Esophagus squamous epithelium (tissue), 5 donors: ENCODE measurements at places on chromosomes 3 and 15.

GRCh38 chr3:23981136-23981535 lies 36.0 kb downstream of the NR1D2 start:
- no peak for DNase-seq

- DNase-seq = no peak
Measured at GRCh38 chr3:10600296-10600714, 94.9 kb upstream of the ATP2B2 start.

DNA sequence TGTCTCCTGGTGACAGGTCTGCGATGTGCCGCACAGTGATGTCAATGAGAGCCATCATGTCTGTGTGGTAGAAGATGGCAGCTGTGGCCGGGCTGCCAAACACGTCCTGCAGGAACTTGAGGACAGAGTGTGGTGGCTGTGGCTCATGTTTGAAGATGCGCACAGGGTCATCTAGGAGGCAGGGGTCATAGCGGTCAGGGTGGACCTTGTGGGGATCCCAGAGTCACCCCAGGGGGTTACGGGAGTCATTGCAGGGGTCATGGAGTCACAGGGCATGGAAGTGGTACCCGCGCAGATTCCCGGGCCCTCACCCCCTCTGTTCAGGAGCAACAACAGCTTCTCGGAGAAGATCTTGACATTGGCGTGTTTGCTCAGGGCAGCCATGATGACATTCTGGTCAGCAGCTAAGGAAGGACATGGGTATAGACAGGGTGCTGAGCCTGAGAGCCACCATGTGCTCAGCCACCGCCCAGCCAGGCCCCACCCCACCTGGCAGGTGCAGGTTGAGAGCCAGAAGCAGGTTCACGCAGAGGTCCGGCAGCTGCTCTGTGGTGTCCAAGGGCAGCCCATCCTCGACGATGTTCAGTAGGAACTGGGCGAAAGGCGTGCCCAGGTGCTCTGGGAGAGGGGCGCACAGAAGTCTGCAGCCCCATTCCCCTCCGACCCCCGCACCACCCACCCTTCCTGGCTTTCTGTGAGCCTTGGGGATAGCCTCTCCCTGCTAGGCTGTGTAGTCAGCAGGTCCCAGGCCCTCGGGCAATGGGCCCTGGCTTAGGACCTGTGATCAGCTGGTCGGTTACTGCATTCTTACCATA lies 6.9 kb downstream of the NCKIPSD start:
- no peak for DNase-seq

- DNase-seq = no peak
Measured at GRCh38 chr3:101574388-101575112, 570 bp downstream of the PCNP start.

DNA sequence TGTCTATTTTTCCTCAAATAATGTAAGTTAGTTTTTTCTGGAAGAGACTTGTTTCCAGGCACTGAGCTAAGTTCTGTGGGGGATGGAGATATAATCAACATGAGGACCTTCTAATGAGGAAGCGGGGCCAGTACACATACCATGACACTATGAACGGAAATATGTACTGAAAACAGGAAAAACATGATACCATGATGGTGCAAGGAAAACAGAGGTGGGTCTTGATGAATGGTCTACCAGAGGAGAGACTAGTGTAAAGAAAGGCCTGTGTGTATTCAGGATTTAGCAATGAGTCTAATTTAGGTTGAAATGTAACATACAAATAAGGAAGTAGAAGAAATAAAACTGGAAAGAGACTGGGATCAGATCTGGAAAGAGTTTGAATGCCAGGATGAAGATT lies 38.9 kb upstream of the TPRG1 start:
- no peak for DNase-seq

DNA sequence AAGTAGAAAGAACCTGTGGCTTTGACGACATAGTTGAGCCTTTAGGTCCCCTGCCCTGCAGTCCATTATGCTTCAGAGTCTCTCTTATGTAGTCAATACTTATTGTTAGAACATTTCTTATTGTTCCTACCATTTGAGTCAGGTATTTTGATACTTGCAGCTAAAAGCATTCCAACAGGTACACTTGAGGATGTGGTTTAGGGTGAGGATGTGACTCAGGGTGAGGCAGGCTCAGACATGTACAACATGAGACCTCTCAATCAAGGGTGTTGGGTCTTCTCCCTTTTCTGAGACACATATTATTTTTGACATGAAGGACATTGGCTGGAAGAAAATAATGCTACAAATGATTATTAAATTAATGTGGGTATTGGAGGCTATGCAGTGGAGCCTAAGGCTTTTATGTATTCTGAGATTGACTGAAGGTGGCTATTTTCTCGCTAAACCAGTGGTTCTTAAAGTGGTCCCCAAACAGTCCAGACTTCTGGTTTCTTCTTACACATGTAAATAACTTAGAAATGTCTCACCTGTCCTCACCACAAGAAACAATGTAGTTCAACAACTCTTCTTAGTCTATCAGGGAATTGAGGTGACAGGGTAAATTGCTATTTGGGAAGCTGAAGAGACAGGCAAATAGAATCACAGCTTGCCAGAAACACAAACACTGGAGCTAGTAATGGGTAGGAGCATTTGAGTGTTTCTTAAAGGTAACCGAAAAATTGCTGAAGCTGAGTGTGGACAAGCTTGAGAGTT lies 135.5 kb upstream of the ZPLD1 start:
- DNase-seq = no peak

GRCh38 chr3:43497905-43498365 lies 123.9 kb downstream of the ANO10 start:
- DNase-seq = no peak

GRCh38 chr3:160695915-160696327 lies 19.0 kb downstream of the ARL14 start:
- DNase-seq = no peak

DNA sequence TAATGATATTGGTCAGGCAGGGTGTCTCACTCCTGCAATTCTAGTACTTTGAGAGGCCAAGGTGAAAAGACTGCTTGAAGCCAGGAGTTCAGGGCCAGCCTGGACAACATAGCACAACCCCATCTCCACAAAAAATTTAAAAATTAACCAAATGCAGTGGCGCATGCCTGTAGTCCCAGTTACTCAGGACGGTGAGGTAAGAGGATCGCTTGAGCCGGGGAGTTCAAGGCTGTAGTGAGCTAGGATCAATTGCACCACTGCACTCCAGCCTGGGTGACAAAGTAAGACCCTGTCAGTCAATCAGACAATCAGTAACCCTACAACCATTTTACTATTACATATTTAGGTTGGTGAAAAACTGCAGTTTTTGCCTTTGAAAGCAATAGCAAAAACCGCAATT lies 43.0 kb downstream of the RBM15B start:
- DNase-seq = no peak

DNA sequence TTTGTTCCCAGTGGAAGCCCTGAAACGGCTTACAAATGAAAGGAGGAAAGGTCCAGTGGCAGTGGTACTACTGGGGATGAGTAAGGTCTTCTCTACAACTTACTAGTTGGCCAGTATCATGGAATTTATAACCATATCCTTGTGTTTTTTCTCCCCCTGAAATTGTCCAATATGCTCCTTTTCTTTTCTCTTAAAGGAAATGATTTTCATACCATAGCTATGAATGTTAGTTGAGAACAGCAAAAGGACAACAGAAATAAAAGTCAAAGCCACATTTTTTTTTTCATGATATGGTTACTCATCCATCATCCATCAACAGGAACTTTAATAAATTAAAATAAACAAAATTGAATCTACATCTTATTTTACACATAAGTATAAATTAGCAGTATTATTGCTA lies 450.4 kb downstream of the MFSD1 start:
- no peak for DNase-seq

GRCh38 chr15:77122576-77122975 lies 51.7 kb upstream of the TSPAN3 start:
- no peak for DNase-seq

DNA sequence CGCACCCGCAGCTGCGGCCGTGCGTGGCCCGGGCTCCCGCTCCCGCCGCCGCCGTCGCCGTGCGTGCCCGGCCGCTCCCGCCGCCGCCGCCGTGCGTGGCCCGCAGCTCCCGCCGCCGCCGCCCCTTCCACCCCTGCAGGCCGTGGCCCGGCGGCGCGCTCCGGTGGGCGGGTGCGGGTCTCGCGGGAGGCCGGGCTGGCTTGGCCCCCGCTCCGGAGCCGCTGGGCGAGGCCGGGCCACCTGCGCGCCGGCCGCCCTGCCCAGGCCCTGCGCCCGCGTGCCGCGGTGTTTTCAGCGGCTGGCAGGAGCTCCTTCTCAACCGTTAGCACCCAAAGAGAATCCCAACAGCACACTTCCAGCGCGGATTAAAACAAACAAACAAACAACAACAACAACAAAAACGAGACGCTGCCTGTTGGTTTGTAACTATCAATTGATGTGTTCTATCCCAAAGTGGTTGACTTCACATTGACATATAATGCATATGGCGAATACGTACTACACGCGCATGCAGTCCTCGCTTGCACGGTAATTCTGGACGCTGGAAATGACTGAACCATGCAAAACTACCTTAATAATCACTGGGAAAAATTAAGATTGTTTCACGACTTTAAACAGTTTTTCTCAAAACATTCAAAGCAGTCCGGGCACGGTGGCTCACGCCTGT lies 113.7 kb upstream of the GOLGA8J start:
- no peak for DNase-seq

GRCh38 chr15:45402955-45403877 lies 24.9 kb upstream of the GATM start:
- DNase-seq = no peak

- no peak for DNase-seq
Measured at GRCh38 chr3:88742106-88742505, 365.3 kb upstream of the EPHA3 start.

GRCh38 chr3:45975686-45976085 lies 19.9 kb downstream of the FYCO1 start:
- no peak for DNase-seq

GRCh38 chr3:58613236-58614132 lies 36.3 kb upstream of the FAM107A start:
- no peak for DNase-seq

GRCh38 chr3:70108546-70108945 lies 109.0 kb downstream of the SAMMSON start:
- no peak for DNase-seq

- DNase-seq = no peak
Measured at GRCh38 chr3:57065588-57065987, 5.1 kb downstream of the SPATA12 start.

DNA sequence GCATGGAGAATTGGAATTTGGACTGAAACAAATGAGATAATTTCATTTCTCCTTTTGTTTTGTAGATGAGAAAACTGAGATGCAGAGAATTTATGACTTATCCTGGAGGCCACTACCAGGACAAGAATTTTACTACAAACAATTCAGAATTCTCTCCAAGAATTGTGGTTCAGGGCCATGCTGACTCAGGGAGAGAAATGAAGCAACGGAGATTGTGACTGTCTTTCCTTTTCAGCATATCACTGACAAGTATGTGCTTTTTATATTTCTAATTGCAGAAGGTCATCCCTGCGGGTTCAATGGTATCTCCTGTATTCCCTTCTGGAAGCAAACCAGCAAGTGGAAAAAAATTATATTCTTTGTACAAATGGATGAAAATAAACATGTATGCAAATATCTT lies 170.8 kb upstream of the MITF start:
- DNase-seq = no peak

DNA sequence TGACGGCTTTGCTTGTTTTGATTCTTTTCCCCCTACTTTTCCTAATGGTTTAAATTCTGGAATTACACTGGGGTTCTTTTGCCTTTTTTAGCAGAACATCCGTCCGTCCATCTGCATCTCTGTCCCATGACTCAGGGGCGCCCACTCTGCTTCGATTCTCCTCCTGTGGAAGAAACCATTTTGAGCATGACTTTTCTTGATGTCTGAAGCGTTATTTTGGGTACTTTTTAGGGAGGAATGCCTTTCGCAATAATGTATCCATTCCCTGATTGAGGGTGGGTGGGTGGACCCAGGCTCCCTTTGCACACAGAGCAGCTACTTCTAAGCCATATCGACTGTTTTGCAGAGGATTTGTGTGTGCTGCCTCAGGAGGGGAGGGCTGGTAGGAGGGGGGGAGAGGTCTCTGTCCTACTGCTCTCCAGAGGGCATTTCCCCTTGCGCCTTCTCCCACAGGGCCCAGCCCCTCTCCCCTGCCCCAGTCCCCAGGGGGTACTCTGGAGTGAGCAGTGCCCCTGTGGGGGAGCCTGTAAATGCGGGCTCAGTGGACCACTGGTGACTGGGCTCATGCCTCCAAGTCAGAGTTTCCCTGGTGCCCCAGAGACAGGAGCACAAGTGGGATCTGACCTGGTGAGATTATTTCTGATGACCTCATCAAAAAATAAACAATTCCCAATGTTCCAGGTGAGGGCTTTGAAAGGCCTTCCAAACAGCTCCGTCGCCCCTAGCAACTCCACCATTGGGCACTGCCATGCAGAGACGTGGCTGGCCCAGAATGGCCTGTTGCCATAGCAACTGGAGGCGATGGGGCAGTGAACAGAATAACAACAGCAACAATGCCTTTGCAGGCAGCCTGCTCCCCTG lies 19.5 kb upstream of the BSN start:
- no peak for DNase-seq

GRCh38 chr3:60557122-60557521 lies 694.1 kb downstream of the FHIT start:
- no peak for DNase-seq

GRCh38 chr3:160355826-160356225 lies 43.2 kb downstream of the IFT80 start:
- DNase-seq = no peak

DNA sequence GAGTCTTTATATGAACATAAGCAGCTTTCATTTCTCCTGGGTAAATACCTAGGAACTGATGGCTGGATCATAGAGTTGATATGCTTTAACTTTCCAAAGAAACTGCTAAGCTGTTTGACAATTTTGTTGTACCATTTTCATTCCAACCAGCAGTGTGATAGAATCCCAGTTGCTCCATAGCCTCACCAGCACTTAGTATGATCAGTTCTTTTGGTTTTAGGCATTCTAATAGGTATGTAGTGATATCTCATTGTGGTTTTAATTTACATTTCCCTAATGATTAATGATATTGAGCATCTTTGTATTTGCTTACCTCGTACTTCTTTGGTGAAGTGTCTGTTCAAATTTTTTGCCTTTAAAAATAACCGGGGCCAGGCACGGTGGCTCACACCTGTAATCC lies 38.4 kb upstream of the SMAD6 start:
- no peak for DNase-seq

- no peak for DNase-seq
Measured at GRCh38 chr3:182258538-182259177, 534.6 kb upstream of the ATP11B start.

DNA sequence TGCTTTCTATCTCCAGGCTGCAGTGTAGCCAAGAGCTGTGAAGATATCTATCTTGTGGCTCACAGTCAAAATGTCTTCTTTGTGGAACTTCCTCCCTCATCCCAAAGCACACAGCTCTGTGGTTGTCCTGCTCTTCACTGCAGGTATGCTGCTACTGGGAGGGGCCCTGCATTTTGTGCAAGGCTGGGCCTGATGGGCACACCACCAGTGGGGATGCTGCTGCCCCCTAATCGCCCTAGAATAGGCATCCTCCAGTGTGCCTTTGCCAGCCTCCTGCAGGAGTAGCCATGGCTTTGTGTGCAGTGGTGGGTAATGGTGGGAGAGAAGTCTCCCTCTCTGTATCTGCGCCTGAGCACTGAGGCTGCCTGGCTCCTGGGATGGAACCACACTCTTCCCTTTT lies 297.3 kb downstream of the DOCK3 start:
- no peak for DNase-seq

- DNase-seq = no peak
Measured at GRCh38 chr15:90239371-90239770, 5.4 kb downstream of the GDPGP1 start.
